ENCODE measurements at places on chromosomes 7 and 10. TPM values are rescaled to one million over a fixed set of nuclear protein-coding genes. Genes with fewer than 3 reads are reported as not detected.

The CADPS2 gene
- total RNA-seq, result 5.6 TPM

The GPR85 gene
- total RNA-seq, result 0.22 TPM

The NAMPT gene
- 89.7 TPM for total RNA-seq

The FAM25G gene
- total RNA-seq, result not detected

The THSD7A gene
- total RNA-seq, result 2.0 TPM

The SEMA3A gene
- 13.7 TPM for total RNA-seq

The PLXDC2 gene
- 0.86 TPM for total RNA-seq

The SAP25 gene
- not detected for total RNA-seq

The SEC61G gene
- 295 TPM for total RNA-seq

The NPSR1 gene
- total RNA-seq, result not detected
